ENCODE measurements at places on chromosomes 13 and 19.

GRCh38 chr19:21585281-21585890 is 80.0 kb downstream of the ZNF429 start:
- no peak for DNase-seq

GRCh38 chr13:70370924-70371323 is 262.7 kb upstream of the KLHL1 start:
- no peak for DNase-seq

GRCh38 chr19:33198169-33198568 is 4.0 kb downstream of the LRP3 start:
- no peak for DNase-seq

DNA sequence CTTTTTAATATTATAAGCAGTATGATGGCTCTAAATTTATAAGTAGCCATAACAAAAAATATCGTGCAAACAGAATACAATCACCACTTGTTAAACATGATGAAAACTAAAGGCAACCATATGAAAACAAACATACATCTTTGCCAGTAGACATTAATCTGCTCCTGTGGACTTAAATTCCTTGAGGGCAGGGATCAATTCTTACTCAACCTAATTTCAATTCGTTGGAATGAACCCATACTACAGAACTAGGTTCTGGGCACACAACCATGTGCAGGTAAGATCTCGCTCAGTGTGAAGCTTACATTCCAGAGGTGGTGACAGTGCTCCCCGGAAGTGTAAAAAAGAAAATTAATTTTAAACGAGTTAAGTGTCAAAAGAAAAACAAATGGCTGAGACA is 13.4 kb downstream of the TBC1D4 start:
- DNase-seq: no peak

DNA sequence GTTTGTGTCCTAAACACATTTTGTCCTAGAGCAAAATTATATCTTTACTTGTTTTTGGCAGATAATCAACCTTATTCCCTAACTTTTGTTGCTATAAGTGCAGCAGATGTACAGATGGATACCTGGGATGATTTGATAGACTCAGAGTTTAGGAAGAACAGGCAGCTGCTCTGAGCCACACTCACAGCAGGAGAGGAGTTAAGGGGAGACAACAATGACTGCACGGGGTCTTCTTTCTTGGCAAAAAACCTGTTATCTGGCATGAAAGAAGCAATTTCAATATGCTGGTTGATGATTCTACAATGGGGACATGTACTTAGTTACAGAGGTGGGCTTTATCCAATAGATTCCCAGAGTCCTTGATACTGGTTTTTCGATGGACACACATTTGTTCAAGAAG is 258.9 kb upstream of the PCDH9 start:
- no peak for DNase-seq

DNA sequence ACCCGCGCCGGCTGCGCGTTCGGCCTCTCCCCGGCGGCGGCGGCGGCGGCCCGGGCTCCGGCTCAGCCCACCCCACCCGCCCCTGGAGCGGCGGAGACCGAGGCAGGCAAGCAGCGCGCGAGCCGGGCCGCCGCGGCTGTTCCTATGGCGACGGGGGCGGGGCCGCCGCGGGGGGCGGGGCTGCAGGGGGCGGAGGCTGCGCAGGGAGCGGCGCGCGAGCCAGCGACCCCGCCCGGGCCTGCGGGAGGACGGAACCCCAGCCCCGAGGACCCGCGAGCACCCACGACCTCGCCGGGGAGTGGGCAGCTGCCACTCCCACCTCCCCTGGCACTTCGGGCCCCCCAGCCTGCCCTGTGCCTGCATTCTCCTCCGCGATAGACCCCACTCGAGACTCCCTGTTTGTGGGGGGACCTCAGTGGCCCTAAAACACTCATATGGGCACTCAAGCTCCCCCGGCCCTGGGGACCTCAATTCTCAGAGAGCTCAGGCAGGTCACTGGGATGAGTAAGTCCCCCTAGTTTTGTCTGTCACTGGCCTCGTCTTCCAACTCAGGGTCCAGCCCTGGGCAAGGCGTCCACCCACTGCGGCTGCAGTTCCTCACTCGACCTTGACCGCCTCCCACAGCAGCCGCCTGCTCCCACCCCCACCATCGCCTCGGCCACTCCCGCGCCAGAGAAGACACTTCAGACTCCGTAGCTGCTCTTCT is at the start of gene CTXN1:
CTXN1 (minus strand) TSS at position 115 of the 706 bp plus-strand sequence. CDS start 597 bp downstream, outside the sequence.
- no peak for DNase-seq

- DNase-seq: no peak
Measured at GRCh38 chr13:65921933-65922332, 1308.2 kb downstream of the PCDH9 start.

DNA sequence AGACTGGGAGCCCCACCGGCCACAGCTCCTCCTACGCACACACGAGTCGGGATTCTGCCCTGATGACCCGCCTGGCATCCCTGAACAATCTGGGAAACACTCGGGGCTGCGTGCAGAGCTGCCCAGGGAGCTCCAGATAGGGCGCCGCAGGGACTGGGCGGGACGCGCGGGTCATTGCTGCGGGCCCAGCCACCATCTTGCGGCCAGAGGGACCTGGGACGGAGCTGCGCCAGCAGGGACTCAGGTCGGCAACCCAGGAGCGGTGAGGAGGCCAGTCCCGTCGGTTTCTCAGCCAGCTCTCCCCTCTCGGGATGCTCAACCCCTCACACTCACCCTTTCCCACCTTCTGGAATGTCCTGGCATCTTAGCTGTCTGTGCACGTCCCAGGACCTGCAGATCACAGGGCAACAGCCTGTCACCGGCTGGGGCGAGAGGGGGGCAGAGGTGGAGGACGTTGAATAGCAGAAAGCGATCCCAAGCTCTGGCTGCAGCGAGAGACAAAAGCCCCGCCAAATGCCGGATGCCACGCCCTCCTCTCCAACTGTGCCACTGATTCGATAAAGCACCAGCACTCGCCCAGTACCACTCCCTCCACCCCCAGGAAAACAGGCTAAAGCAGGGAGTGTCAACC is 20.4 kb upstream of the ZNF91 start:
- peak; percentile 91 for DNase-seq

- no peak for DNase-seq
Measured at GRCh38 chr13:35648201-35648600, 171.7 kb upstream of the MAB21L1 start.

GRCh38 chr13:71610876-71611275 is 256.1 kb downstream of the DACH1 start:
- no peak for DNase-seq

- DNase-seq: no peak
Measured at GRCh38 chr19:4316956-4317355, 12.6 kb downstream of the FSD1 start.

- peak; percentile 85 for DNase-seq
Measured at GRCh38 chr19:56367829-56368711, 25.3 kb downstream of the ZNF582 start.

- no peak for DNase-seq
Measured at GRCh38 chr13:21929400-21929799, 258.5 kb downstream of the FGF9 start.

- no peak for DNase-seq
Measured at GRCh38 chr13:114147803-114148520, 15.5 kb upstream of the RASA3 start.

GRCh38 chr13:75864718-75865117 is 228.6 kb downstream of the LMO7 start:
- no peak for DNase-seq

GRCh38 chr13:43769529-43769928 is 17.2 kb downstream of the ENOX1 start:
- DNase-seq: no peak

DNA sequence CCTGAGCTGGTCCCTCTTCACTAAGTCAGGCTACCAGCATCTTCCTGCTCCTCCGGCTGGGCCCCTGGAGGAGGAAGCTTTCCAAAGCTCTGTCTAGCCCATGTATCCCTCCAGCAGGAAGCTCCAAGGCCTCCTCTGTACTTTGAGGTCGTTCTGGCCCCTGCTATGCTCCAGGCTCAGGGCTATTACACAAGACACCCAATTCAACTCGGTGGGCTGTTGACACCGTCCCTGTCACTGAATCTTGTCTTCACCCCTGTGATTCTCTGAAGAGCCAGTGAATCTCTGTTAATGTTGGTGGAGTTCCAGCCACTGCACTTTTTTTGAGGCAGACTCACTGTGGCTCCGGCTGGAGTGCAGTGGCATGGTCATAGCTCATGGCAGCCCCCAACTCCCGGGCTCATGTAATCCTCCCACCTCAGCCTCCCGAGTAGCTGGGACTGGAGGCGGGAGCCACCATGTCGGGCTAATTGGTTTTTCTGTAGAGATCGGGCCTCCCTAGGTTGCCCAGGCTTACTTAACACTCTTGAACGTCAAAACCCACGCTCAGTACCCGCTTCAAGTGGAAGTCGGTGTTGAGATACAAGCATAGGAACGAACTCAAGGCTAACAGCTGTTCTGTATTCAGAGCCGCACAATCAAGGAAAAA is 512 bp upstream of the REX1BD start:
- DNase-seq: no peak

- DNase-seq: no peak
Measured at GRCh38 chr19:42276821-42277220, 7.8 kb downstream of the CIC start.

GRCh38 chr13:66829803-66830202 is 400.3 kb downstream of the PCDH9 start:
- DNase-seq: no peak

GRCh38 chr19:45860359-45861259 is 2.3 kb downstream of the SYMPK start:
- DNase-seq: no peak

- DNase-seq: no peak
Measured at GRCh38 chr13:108257248-108257647, 12.3 kb upstream of the TNFSF13B start.

- no peak for DNase-seq
Measured at GRCh38 chr13:106593132-106593531, 25.2 kb upstream of the ARGLU1 start.

GRCh38 chr13:44224450-44225149 is 149.0 kb upstream of the SERP2 start:
- no peak for DNase-seq

- DNase-seq: no peak
Measured at GRCh38 chr13:21696865-21697448, 26.1 kb downstream of the FGF9 start.

GRCh38 chr13:24135674-24136300 is 24.7 kb upstream of the SPATA13 start:
- DNase-seq: no peak

DNA sequence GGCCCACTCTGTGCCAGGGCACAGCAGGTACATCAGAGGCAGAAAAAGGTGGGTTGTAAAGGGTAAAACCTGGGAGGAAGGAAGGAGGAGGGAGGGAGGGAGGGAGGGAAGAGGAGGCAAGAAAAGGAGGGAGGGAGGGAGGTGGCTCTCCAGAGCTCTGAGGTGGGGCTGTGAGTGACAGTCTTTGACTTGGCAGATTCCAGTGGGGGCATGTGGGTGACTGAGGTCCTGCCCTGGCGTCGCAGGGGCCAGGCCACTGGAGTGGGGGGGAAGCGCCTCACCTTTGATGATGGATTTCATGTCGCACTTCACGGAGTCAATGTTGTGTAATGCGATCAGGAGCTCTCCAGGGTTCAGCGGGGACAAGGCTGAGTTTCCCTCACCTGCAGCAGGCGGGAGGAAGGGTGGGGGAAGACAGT is 6.0 kb upstream of the RSPH6A start:
- DNase-seq: no peak

DNA sequence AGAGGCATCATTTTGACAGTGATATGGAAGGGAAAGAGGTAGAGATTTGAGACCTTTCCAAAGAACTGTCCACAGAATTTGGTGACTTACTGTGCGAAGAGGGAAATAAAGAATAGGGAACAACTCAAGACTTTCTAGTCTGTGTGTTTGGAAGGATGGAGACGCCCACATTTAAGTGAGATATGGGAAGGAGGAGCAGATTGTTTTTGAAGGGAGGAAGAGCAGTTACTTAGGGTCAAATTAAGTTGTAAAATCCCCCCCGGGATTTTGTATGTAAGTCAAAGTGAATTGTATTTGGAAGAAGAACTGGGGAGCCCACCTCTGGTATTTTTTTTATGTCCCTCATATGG is 1.2 kb downstream of the USPL1 start:
- DNase-seq: no peak

DNA sequence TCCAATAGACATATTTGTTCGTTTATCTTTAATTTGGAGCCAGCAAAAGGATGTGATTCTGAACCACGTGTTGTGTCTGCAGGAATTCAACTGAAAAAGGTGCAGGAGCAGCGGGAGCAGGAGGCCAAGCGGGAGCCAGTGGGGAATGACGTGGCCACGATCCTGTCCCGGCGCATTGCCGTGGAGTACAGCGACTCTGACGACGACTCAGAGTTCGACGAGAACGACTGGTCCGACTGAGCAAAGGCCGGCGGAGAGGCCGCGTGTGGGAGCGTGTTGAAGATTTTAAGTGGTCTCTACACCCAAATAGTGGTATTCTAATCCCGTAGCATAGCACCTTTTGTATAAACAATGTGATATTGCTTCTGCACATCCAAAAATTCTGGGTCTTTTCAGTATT is 75.0 kb downstream of the GPR12 start:
- no peak for DNase-seq

DNA sequence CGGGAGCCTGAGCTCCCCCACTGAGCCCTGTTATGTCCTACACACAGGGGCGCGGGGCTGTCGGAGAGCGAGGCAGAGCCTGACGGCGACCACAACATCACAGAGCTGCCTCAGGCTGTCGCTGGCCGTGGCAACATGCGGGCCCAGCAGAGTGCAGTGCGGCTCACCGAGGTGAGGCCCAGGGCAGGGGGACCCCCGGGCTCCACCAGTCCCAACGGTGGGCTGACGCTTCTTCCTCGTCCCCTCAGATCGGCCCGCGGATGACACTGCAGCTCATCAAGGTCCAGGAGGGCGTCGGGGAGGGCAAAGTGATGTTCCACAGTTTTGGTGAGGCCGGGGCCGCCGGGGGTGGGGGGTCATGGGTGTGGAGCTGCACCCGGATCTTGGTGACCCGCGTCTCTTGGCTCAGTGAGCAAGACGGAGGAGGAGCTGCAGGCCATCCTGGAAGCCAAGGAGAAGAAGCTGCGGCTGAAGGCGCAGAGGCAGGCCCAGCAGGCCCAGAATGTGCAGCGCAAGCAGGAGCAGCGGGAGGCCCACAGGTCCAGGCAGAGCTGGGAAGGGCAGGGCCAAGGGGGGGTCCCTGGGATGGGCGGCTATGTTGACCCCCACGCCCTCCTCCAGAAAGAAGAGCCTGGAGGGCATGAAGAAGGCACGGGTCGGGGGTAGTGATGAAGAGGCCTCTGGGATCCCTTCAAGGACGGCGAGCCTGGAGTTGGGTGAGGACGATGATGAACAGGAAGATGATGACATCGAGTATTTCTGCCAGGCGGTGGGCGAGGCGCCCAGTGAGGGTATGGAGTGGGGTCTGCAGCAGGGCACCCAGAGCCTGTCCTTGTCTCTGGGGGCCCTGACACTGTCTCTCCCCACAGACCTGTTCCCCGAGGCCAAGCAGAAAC is 1.2 kb upstream of the P2RY11 start:
- no peak for DNase-seq

DNA sequence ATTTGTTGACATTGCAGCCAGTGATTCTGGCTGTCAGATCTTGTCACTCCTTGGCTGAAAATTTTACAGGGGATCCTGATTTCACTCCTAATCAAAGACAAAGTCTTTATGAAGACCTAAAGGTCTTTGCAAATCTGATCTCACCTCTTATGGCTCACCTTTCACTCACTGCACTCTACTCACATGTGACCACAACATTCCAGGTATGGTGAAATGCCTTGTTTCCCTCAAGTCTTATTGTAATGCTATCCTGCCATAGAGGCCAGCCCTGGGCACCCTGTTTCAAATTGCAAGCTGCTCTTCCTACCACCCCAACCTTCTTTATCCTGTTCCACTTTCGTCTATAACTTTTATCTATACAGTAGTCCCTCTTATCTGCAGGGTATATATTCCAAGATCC is 200.1 kb downstream of the NDFIP2 start:
- DNase-seq: no peak
